ENCODE measurements at places on chromosomes 4 and X.

DNA sequence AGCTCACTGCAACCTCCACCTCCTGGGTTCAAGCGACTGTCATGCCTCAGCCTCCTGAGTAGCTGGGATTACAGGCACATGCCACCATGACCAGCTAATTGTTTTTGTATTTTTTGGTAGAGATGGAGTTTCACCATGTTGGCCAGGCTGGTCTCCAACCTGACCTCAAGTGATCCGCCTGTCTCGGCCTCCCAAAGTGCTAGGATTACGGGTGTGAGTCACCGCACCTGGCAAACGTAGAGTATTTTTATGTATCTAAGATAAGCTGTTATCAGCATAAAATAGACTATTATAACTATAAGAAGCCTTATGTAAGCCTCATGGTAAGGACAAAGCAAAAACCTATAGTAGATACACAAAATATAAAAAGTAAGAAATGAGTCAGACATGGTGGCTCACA is 304.1 kb downstream of the CHIC1 start:
- no peak for DNase-seq

- DNase-seq: no peak
Measured at GRCh38 chrX:78661836-78662235, 2.7 kb upstream of the RTL3 start.

- DNase-seq: no peak
Measured at GRCh38 chrX:48800574-48801279, 1.1 kb upstream of the HDAC6 start.

GRCh38 chrX:57573754-57574153 is 18.1 kb upstream of the ZXDB start:
- peak; percentile 12 for DNase-seq

- DNase-seq: no peak
Measured at GRCh38 chr4:42638993-42639392, 17.9 kb downstream of the ATP8A1 start.

DNA sequence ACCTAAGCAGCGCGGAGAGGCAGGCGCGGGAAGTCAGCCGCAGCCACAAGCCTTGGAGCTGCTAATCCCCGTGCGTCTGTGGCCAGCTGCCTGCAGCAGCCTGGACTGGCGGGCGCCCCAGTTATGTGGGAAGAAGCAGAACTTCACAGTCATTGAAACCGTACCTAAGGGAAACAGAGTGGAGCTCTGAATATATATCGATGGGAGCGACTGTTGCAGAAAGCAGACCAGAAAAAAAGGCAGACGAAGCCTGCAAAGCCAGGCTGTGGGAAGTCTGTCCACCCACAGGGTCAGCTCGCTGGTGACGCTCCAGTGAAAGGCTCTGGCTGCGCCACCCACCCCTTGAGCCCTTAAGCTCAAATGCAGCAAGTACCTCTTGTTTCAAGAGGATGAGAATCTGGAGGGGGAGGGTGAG is 24.7 kb downstream of the KCNE5 start:
- DNase-seq: no peak

- DNase-seq: no peak
Measured at GRCh38 chrX:76127341-76127740, 45.5 kb upstream of the PBDC1 start.

DNA sequence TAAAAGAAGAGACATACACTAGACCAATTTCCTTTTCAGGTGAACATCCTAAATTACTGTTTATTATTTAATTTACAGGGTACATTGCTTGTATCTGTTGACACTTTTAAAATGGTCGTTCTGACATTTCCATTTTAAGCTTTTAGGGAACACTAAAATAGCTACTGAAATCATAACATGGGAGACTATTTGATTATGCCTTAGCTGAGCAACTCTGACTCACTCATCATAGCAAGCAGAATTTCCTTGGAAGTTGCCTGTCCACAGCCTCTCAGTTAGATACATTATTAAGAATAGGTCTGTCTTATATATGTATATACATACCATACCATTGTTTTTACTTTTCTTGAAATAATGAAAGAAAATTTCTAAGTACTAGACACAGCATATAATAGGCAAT is 22.0 kb downstream of the GUCY1B1 start:
- DNase-seq: no peak

- DNase-seq: peak; percentile 97
Measured at GRCh38 chr4:39638354-39639239, at the start of gene SMIM14. Gene SMIM14, minus strand, starts transcription at chr4:39638865. Its CDS starts 33,720 bp downstream, at chr4:39605145.

DNA sequence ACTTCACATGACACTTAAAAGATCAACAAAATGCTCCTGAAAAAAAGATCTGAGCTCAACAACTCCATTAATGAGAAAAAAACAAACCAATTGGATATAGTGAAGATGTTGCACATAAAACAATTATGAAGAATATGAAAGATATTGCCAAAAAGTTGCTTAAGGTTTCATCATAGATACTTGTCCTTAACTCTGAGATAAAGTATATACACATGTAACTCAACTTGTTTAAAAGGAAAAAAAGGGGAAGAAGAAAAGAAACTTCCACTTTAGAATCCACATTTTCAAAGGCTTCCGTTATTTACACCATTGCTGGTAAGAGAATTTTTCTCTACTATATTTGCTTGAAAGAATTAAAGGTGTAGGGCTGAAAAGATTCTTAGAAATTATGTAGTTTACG is 2.7 kb downstream of the AFAP1 start:
- DNase-seq: no peak

GRCh38 chrX:51742586-51742985 is 656 bp upstream of the GSPT2 start:
- no peak for DNase-seq

GRCh38 chr4:8321220-8321619 is 51.7 kb downstream of the HTRA3 start:
- DNase-seq: no peak

GRCh38 chrX:129824620-129825019 is 19.1 kb downstream of the ZDHHC9 start:
- no peak for DNase-seq

- DNase-seq: no peak
Measured at GRCh38 chr4:156388826-156389225, 435.2 kb upstream of the CTSO start.

GRCh38 chr4:52684896-52685295 is 25.8 kb upstream of the USP46 start:
- no peak for DNase-seq

DNA sequence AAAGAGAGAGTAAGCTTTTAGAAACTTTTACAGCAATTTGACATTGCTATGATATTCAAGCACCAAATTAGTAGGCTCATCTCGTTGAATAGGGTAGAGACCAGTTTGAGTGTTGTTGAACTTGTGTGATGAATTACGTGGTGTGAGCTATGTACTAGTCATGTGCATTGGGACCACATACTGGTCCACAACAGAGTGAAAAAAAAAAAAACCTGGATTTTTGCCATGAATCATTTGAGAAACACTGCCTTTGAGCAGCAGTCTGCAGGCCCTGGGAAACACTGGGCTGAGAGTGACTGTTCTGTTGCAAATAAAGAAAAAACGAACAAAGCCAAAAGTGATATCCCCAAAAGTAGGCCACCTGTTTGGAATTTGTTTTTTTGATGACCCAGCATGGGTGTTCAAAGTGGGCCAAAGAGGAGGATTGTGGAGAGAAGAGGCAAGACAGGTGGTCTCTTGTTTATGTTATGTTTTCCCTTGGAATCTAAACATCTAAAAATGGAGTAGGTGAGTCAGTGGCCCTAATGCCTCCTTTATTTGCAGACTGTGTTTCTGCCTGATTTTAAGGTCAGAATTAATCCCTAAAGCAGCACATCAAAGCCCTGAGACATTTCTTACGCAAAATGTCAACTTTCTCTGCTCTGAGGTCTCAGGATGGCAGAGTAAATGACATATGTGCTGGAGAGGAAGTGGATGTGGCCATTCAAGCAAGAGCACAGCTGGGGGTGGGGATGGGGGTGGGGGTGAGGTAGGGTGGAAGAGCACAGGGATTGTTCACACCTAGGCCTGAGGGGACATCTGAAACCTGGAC is 33.5 kb downstream of the TAF7L start:
- DNase-seq: no peak

- DNase-seq: no peak
Measured at GRCh38 chr4:42641656-42642055, 15.2 kb downstream of the ATP8A1 start.

GRCh38 chr4:20760053-20760452 is 59.8 kb downstream of the PACRGL start:
- DNase-seq: no peak

GRCh38 chr4:164866817-164867490 is 10.0 kb upstream of the APELA start:
- DNase-seq: no peak

DNA sequence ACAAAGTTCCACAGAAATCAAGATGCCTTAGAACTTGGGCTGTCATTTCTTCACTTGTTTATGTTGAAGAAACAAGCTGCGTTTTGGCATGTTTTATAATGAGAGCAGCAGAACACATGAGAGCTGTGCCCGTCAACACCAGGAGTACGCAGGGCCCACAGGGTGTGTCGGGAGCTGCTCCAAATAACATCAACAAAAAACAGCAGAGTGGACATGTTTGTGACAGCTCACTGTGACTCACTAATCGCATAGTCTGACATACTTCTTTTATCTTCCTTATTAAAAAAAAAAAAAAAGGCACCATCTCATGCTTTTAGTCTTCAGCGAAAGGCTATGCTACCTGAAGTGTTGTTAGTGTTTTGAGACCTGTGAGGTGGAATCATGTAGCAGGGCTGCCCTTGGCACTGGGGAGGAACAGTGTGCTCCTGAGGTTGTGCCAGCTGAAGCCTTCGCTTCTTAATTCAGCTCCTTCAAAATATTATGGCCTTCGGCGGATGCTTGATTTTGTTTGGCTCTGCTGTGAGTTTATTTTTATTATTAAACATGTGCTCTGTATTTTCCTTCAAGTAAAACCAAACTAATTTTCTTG is 32.8 kb downstream of the FHDC1 start:
- peak; percentile 42 for DNase-seq

DNA sequence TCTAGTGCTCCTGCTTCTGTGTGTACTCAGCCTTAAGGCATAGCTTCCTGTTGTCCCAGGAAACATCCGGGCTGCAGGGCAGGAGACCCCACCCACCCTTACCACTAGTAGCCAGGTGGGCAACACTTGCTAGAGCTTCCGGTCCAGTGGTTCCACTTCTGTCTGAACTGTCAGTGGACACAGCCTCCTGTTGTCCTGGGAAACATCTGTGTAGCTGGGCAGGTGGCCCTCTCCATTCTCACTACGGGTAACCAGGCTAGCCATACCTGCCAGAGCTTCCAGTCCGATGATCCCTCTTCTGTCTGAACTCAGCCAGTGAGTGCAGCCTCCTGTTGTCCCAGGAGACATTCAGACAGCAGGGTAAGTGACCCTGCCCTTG is 372.2 kb downstream of the INPP4B start:
- no peak for DNase-seq

DNA sequence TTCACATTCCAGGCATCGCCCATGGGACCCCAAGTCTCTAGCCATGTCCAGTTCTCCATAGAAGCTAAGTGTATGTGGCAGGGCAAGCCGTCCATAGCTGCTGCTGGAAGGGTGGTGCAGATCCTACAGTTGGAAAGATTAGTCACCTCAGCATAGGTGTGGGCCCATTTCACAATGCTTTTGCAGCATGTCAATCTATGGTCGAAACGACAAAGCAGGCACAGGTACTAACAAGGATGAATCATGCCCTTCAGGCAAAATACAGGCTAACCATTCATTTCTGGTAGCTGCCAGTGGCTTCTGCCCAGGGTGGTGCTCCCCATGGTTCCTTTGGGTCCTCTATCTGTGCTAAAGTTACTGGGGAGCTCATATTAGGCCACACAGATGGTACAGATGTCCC is 225.2 kb downstream of the ADGRL3 start:
- DNase-seq: no peak

DNA sequence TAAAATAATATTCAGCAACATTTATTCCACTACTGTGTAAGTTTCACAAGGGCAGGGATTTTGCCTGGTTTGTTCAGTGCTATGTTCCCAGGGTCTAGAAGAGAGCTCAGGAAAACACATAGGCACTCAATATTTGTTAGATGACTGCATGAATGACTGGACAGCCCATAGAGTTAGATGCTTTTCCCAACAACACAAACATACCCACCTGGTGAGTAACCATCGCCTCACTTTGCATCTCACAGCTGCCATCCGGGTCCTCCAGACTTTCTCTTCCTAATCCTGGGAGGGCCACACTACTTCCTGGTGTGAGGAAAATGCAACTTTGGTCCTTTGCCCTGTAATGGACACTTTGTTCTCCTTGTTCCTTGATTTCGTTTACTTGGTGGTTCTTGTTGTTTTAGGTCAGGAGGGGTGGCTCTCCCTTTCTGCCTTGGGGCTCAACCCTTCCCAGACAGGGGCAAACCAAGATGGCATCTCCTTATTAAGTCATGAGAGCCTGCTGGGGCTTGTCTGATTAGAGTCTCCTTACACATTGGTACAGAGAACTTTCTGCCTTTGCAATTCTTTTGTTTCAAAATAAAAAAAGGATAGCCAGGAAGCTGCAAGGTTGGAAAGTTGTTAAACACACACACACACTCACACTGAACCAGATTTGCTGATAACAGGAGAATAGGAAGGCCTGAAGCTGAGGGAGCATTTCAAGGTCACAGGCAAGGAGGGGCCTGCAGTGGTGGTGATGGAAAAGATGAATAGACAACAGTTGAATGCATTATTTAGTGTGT is 190.6 kb downstream of the MID1IP1 start:
- no peak for DNase-seq

DNA sequence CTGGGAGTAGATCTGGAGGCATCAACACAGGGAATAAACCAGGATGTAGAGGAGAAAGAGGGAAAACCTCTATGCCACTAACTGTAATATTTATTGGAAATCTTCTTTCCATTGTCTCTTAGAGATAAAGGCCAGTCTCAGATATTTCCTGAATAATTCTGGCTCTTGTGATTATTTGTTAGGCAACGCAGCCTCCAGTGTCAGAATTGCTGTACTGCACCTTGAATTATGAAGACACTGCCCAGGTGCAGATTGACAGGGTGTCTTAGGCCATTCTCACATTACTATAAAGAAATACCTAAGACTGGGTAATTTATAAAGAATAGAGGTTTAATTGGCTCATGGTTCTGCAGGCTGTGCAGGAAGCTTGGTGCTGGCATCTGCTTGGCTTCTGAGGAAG is 100.7 kb upstream of the ZDHHC15 start:
- no peak for DNase-seq

DNA sequence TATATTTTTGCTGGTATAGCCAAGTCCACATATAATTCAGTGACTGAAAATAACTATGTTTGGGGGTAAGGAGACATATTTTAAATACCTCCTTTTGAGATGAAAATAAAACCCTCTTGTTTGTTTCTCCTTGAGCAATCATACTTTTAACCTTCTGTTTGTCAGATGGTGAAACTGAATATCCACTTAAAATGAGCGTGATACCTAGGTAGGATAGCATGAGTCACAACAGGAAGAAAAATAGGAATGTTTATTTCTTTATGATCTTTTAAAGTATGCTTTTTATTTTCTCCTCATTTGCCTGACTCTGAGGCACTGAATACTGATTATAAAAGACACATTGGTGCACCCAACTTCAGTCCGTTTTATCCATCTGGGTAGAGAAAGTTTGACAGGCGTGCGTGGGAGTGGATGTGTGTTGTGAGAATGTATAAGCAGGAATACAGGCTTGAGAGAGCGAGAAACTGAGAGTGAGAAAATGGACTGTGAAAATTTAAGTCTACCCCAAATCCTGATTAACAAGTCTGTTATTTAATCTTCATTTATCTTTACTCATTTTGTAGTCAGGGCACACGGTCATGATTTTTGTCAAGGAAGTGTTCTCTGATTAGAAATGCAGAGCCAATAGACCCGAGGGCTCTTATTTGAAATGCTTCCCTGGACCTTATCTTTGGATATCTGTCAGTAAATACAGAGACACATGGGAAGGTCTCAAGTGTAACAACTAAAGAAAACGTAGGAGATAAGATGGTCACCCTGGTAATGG is 62.1 kb upstream of the ANTXR2 start:
- no peak for DNase-seq

Data from cerebellar cortex (tissue), 1 donor.